ENCODE measurements at places on chromosomes 2 and 18.

- DNase-seq = no peak
Observed at GRCh38 chr2:160646684-160647444, 153.3 kb upstream of the RBMS1 start.

- no peak for DNase-seq
Observed at GRCh38 chr2:128490881-128491691, 172.4 kb upstream of the HS6ST1 start.

- DNase-seq = no peak
Observed at GRCh38 chr2:79100285-79100684, 12.5 kb upstream of the REG1B start.

DNA sequence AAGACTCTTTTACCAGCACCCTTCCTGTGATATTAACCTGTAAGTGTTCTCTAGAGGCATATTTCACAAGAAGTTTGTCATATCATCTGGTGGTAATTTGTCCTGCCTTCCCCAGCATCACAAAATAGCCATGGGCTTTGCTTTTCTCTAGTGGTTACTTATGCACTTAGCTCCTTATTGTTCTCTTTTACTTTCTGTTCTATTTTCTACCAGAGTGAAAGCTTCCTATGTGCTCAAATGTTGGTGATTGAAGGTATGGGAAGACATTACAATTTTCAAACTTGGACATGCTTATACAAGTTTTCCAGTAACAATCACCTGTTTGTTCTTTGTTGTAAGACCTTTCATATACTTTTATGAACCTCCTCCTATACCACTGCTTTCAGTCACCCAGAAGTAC is 87.0 kb upstream of the KCNH7 start:
- peak; percentile 7 for DNase-seq

DNA sequence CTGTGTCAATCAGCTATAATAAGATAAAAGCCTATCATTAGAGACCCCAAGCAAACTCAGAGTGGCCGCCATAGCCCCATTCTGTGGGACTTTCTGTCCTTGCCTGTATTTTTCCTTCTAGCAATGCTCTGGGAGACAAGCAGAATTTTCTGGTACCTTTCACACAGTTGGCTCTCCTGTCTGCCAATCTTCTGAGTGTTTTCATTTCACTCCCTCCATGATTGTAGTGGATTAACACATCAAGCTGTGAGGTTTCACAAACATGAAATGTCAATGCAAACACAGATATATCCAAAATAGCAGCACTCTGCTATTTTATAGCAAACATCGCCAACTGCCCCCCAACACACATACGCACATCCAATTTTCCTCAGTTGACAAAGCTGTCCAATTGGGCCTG is 64.9 kb downstream of the C1D start:
- no peak for DNase-seq

- DNase-seq = no peak
Observed at GRCh38 chr2:59932341-59932740, 621.1 kb downstream of the BCL11A start.

GRCh38 chr2:12303181-12304030 is 413.3 kb upstream of the TRIB2 start:
- no peak for DNase-seq

GRCh38 chr2:69380072-69380917 is 6.7 kb downstream of the GFPT1 start:
- no peak for DNase-seq

DNA sequence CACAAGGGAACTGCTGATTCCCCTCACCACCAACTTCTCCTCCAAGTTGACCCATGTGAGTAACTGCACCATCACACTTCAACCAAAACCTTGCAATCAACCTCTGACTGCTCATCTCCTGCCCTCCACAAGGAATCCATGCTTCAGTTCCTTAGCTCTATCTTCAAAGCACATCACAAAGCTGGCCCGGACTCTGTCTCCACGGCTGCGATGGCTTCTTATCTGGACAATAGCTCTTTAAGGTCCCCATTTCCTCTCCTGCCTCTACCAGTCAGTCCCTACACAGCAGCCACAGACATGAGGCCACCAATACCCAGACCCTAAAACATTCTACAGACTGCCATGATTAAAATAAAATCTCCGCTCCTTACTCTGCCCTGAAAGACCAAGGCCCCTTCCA is 25.7 kb downstream of the MBOAT2 start:
- no peak for DNase-seq

DNA sequence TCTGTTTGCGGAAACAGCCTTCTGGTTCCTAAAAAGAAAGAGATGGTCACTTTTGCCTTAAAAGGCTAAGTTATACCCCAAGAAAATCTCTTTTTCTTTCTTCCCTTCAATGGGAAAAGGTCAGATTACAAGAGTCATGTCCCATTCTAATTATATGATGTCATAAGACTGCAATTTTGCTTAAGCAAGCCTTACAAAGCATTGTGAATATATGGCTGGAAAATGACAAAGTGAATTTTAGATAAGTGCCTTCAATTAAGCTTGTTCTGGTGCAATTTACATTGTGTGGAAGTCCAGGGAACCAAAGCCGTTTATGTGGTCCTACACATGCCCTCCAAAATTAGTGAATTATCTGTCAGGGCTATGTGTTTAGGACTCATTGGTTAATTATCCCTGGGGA is 7.6 kb upstream of the BMP10 start:
- no peak for DNase-seq

DNA sequence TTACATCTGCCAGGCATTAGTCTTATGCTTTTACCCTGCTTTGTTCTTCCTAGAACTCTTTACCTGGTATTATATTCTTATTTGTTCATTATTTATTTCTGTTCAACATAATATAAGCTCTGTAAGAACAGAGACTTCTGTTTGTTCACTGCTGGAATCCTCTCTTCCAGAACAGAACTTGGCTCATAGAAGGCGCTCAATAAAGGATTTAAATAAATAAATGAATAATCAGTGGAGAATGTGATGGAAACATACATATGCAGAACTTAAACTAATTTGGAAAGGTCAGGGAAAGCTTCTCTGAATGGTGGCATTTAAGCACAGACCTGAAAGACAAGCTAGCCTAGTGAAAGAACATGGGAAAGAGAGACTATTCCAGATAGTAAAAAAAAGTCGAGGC is 24.3 kb downstream of the NCKAP1 start:
- no peak for DNase-seq

DNA sequence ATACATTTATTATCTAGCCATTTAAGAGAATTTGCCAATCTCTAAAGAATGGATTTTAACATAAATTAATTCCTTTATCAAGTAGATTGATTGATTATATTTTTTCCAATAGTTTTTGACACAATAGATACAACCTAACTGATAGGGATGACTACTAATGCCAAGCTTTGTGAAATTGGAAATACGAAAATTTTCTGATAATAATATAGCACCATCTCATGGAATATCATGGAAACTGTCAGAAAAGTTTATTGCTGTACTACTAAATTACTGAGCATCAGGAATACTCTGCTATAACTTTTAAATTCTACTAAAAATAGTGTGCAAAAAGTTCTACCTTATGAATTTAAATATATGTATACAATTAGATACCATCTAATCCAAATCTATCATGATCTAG is 101.8 kb upstream of the MAP2 start:
- no peak for DNase-seq

- no peak for DNase-seq
Observed at GRCh38 chr18:30487962-30488361, 554.6 kb downstream of the DSC3 start.

- no peak for DNase-seq
Observed at GRCh38 chr2:29278966-29279365, 163.8 kb downstream of the CLIP4 start.

DNA sequence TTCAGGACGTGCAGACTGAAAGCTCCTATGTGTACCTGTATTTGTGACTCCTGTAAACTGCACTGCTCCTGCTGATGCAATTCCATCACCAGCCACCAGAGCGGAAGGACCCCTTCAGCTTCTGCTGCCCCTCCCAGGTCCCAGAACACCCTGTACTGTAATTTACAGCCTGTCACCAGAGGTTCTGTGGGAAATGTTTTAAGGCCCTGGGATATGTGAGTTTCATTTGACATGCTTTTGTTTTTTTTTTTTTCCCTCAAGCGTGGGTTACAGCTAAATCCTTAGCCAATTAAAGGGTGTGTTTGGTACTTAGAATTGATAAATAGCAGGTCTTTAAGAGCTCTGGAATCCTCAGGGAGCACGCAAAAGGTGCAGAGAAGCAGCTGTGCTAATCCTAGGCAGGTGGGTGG is 79.4 kb downstream of the KCTD1 start:
- DNase-seq = peak; percentile 75

GRCh38 chr18:79577451-79578395 is 101.9 kb upstream of the CTDP1 start:
- DNase-seq = no peak

- DNase-seq = no peak
Observed at GRCh38 chr18:25704494-25704893, 352.5 kb upstream of the ZNF521 start.

DNA sequence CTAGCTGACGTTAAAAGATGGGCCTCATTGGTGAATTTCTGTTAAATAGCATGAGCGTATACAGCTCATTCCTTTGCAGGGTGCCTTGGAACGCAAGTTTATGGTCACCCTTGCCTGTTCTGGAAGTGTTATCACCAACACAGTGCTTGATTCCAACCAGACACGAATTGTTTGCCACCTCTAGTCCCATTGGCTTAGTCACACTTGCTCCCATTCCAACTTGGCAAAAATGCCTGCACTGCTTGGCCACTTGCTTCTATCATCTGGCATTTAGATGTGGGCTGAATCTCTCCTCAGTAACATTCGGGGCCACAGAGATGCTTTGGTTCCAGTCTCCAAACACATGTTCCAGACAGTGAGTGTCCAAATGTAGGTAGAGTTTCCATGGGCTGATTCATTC is 27.5 kb upstream of the ACVR1 start:
- DNase-seq = no peak

DNA sequence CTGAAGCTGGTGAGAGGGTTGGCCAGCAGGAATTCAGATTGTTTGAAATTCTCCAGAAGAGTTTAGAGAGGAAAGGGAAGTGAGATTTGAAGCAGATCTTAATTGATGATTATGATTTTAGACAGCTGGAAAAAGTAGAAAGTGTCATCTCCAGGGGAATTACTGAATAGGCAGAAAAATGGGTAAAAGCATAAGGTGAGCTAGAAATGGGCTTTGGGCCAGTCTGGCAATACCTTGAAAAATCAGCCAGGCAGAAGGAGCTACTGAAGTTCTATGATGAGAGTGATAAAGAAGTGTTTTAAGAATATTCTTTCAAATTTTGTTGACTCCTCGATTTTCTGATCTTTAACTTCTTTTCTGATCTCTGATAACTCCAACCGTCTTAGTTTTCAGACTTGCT is 172.9 kb upstream of the CCDC150 start:
- DNase-seq = no peak

GRCh38 chr2:19349911-19350677 is 8.3 kb downstream of the OSR1 start:
- DNase-seq = no peak

Data from NCI-H1436 (cell line).